Large intestine (tissue), 12 donors: ENCODE measurements at places on chromosomes 16 and 17.
A peak's percentile ranks its signal among the peaks of the same experiment; 100 is the strongest.

DNA sequence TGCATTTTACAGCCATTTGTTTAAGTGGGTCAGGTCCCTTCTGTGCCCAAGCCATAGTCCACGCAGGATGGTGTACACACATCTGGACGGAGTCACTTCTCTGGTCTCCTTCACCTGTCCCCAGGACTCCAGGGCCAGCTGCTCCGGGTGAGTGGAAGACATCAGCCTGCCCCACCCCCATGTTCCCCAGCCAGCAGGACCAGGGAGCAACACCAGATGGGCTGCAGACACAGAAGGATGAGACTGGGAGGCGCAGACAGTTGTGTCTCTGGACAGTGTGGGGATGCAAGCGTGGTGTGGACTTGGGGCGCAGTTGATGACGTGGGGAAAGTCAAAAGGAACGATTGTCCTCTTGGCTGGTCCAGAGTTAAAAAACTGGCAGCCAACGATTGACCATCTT is 24.6 kb upstream of the WFDC1 start:
- no peak for DNase-seq

DNA sequence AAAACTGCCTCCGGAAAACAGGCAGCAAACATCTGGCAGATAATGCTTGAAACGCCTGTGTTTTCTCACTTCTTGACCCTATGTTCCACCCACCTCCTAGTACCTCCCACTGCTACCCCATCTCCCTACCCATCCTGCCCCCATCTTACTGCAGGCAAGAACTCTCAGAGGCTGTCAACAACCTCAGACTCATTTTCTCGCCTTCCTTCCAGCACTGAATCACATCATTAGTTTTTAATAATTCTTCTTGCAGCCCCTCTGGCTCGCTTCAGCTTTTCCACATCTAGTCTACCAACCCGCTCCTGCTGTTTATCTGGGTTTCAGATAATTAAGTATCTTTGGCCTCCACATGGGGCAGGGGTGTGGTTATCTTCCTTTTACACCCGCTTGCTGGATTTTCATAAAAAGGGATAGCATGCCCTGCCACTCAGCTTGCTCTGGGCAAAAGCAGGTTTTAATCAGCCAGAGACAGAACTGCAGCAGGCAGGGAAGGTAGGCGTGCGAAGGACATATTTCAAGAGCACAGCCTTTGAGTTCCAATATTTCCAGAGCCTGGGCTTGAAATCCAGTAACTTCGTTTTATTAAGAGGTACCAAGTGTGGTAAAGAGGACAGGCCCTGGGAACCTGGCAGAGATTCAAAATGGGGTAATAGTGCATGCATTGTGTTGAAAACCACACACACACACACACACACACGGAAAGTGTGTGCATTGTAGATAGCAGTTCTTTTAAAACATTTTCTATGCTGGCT is 87.5 kb downstream of the BMERB1 start:
- DNase-seq = no peak

DNA sequence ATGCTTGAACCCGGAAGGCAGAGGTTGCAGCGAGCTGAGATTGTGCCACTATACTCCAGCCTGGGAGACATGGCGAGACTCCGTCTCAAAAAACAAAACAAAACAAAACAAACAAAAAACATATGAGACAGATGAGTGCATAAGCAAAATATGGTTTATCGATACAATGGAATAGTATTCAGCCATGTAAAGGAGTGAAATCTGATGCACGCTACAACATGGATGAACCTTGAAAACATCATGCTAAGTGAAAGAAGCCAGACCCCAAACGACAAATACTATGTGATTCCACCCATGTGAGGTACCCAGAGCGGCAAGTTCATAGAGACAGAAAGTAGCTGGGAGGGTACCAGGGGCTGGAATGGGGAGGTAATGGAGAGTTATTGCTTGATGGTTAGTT is 6.8 kb downstream of the PLCD3 start:
- no peak for DNase-seq

- peak; percentile 11 for DNase-seq
These were observed 585 bp downstream of the AP1G1 start for GRCh38 chr16:71807905-71808592.

GRCh38 chr17:6361733-6362132 is 73.2 kb downstream of the AIPL1 start:
- no peak for DNase-seq

- no peak for DNase-seq
These were observed 34.8 kb downstream of the RPGRIP1L start for GRCh38 chr16:53668869-53669268.

DNA sequence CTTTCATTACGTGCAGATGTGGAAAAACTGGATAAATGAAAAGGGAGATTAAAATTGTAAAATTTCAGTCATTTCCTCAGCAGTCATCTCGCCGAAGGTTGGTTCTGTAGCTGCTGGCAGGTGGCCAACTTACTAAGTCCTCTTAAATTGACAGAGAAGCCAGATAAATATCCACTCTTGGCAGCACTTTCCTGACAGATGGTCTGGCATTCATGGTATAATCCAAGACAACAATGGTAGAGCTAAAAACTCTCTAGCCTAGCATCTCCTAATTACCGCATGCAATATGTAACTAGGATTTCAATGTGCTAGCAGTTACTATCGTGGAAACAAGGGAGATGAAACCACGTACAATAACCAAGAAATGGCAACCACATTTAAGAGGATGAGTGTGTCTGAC is 306.3 kb downstream of the CNTNAP4 start:
- DNase-seq = peak; percentile 6

- DNase-seq = no peak
These were observed 3.6 kb downstream of the KCNJ2 start for GRCh38 chr17:70172923-70173322.

DNA sequence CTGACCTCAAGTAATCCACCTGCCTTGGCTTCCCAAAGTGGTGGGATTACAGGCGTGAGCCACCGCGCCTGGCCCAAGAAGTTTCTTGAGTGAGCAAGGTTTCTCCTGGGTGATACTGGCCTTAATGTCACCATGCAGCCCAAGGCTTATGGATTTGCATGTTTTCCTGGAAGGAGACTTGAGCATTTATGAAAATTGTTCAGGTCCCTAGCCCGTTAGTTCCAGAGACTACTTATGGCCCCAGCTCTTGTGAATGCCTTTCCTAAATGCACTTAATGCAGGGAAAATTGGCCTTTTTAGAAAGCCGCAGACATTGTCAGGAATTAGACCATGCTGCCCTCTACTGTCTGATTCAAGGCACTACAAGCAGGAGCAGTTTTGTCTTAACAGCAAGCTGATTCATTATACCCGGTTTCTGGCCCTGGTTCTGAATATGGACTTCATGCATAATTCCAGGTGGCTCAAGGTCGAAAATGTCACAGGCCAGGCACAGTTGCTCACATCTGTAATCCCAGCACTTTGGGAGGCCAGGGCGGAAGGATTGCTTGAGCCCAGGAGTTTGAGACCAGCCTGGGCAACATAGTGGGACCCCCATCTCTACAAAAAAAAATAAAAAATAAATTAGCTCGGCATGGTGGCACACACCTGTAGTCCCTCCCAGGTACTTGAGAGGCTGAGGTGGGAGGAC is 91.3 kb downstream of the SNX29 start:
- peak; percentile 50 for DNase-seq

GRCh38 chr16:1940273-1941161 is 2.5 kb downstream of the MSRB1 start:
- DNase-seq = peak; percentile 77

- no peak for DNase-seq
These were observed 10.1 kb downstream of the MRM1 start for GRCh38 chr17:36611345-36612072.

- no peak for DNase-seq
These were observed 48.9 kb downstream of the FBXL20 start for GRCh38 chr17:39352511-39352910.

DNA sequence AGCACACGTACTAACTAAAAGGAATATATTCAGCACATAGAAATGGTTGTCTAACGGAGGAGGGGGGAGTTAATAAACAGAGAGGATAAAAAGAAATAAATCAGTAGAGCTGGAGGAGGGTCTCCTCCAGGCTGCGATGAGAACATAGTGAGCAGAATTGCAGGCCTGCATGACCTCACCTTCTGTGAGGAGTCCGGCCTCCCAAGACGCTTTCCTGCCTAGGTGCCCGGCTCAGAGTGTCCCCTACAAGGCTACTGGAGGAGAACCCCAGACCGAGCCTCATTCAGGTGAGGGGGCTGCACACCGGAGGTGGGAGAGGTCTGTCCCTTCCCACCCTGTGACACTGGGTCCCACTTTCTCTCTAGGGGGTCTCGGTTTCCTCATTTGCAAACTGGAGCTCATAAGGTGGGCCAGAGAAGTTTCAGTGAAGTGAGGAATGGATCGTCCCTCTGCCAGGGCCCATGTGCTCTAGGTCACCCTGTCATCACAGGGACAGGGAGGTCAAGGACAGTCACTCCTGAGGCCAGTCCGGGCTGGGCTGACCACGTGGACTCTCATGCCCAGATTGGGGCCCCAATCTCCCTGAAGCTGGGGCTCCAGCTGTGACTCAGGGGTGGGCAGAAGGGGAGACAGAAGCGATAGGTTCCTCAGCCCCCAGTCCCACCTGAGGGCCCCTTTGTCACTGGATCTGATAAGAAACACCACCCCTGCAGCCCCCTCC is 3.3 kb upstream of the HBM start:
- no peak for DNase-seq

GRCh38 chr17:29483503-29483902 is 83.3 kb downstream of the ABHD15 start:
- DNase-seq = no peak

- peak; percentile 46 for DNase-seq
These were observed 4.5 kb downstream of the PRSS27 start for GRCh38 chr16:2715519-2715918.

DNA sequence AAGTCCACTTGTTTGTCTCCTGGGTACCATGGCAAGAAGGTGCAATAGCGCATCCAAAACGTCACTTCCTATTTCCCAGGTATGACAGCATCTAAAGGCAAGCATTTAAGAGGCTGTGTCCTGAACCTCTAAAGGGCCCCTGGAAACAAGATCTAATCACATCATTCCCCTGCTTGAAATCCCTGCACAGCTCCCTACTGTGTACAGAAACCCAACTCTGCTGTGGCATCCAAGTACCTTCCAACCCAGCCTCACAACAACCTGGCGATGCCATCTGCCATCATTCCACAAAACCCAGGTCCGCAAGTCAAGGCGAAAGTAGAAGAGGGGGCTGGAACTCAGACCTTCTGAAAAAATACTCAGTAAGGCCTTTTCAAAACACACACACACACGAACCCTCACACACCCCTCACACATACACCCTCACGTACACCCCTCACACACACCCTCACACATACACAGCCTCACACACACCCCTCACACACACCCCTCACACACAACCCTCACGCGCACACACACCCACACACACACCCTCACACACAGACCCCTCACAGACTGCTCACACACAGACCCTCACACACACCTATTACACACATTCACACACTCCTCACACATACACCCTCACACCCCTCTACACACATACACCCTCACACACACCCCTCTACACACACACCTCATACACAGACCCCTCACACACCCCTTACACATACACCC is 24.5 kb downstream of the C17orf67 start:
- DNase-seq = no peak

DNA sequence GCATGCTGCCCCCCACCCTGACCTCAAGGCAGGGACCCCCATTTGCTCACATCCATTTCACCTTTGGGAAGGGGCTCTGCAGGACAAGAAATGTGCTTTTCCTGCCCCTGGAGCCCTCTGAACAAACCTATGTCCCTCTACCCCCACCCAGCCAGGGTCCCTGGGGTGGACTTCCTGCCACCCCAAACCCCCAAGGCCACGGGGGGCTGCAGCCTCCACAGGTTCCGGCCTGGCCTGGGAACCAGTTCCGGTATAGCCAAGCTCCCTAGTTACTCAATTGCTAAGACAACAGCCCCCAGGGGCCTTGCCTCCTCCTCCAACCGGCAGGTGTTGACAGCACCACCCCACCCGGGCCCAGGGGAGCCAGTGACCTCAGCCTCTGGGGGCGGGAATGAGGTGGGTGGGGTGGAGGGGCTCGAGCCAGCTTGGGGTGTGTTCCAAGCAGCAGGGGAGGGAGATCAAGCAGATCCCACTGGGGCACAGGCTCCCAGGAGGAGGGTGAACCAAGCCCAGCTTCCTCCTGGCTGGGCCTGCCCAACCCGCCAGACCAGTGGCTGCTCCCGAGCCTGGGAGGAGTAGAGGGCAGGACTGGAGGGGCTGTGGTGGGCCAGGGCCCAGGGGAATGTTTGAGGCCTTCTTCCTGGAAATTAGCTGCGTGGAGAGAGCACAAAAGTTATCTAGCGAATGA is 6.6 kb downstream of the PNMT start:
- peak; percentile 86 for DNase-seq

- DNase-seq = no peak
These were observed 7.0 kb upstream of the SPATA2L start for GRCh38 chr16:89708481-89708931.

GRCh38 chr16:85040685-85041084 is 13.1 kb downstream of the KIAA0513 start:
- DNase-seq = no peak

GRCh38 chr16:72832621-72833248 is 215.2 kb downstream of the ZFHX3 start:
- peak; percentile 51 for DNase-seq

GRCh38 chr17:28046034-28046825 is 3.8 kb downstream of the NLK start:
- DNase-seq = no peak

DNA sequence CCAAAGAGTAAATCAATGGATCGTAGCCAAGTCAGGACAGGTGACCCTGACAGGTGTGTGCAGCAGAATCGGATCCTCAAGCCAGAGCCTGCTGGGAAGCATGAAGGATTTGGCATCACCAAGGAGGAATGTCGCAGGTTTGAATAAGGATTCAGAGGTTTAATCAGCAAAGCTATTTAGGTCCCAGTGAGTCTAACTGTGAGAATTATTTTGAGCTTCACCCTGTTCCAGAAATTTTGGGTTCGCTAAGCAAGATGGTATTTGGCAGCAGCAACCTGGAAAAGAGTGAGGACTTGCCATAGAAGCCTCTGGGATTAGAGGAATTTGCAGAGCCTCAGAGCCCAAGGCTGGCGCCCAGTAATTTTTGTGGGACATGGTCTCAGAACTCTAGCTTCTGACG is 173.0 kb downstream of the CCDC182 start:
- no peak for DNase-seq

DNA sequence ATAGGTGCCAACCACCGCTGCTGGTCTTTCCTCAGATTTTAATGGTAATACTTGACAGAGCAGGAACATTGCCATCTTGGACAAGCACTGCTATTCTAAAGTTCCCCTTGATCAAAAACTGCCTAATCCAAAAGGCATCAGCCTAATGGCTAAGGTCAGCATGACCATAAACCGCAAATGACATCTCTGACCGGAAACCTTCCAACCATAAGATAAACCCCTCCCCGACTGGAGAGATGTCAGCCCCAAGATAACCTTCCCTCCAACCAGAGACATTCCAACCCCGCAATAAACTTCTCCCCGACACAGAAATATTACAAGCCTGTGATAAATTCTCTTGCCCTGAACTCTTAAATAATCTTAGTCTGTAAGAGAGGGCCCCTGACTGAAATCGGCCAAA is 7.4 kb upstream of the DHX40 start:
- DNase-seq = no peak
